Stimulated activated CD4-positive, alpha-beta T cell treated with anti-CD3 and anti-CD28 coated beads, TNF-alpha, amount 100 ng/mL, for 24 hours (primary cell): ENCODE measurements at places on chromosomes 1 and 21.

GRCh38 chr21:35319684-35320283 lies 270.7 kb upstream of the RUNX1 start:
- DNase-seq: no peak

- DNase-seq: no peak
Observed at GRCh38 chr1:154714638-154715037, 106.7 kb upstream of the ADAR start.

GRCh38 chr1:154442006-154442740 lies 37.0 kb downstream of the IL6R start:
- DNase-seq: no peak

GRCh38 chr1:1852619-1853414 lies 38.1 kb downstream of the GNB1 start:
- no peak for DNase-seq

GRCh38 chr1:239428120-239428710 lies 41.8 kb downstream of the CHRM3 start:
- no peak for DNase-seq

DNA sequence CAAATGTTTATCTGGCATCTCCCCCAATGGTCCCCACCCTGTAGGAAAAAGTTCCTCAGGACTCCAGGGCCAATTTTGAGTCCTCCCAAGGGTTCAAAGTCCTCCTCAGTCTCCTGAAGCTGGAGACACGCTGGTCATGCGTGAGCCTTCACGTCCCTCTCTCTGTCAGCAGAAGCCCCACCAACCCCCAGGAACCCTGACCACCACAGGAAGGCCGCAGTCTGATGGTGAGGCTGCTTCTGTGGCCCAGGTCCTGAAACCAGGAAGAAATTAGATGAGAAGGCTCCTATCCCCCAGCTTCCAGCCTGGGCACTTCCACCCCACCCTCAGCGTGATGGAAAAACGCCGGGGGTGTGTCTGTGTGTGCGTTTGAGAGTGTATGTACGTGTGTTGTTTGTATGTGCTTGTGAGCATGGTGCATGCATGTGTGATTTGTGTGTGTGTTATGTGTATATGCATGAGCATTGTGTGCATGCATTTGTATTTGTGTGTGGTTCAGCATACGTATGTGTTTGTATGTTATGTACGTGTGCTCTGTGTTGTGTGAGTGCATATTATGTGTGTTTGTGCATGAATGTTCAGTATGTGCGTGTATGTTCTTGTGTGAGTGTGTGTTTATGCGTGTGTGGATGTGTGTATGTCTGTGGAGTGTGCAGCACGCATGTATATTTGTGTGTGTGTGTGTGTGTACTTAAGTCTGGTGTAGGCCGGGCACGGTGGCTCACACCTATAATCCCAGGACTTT lies 92.5 kb downstream of the SIK1 start:
- no peak for DNase-seq

- DNase-seq: no peak
Observed at GRCh38 chr1:168472223-168472622, 71.6 kb downstream of the XCL2 start.

DNA sequence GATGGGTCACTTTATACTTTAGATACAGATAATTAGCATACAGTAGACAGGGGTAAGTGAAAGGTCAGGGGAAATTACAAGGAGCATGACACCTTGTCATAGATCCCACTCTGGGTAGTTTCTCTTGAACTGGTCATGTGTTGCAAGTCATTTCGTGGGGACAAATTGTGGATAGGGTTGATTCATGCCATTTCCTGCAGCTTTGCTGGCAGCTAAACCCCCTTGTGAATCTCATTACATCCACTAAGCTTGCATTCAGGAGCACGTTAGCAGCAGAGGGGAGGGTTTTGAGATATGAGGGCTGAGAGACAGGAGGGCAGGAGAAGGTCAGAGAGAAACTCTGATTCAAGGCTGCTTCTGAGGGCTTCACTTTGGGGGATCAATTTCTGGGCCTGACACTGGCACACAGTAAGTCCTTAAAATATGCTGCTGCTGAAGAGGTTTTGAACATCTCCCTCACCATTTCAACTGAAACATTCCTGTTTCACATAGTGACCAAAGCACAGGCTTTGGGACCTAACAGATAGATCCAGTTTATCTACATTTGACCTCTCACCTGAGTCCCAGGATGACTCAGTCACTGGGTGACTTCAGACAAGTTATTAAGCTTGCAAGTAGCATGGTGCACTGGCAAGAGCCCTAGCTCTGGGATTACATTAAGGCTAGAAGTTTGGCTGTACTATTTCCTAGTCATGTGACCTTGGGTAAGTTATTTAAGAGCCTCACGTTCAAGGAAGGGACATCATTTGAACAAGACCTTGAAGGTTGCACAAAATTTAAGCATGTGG lies 206.0 kb upstream of the USP24 start:
- no peak for DNase-seq

DNA sequence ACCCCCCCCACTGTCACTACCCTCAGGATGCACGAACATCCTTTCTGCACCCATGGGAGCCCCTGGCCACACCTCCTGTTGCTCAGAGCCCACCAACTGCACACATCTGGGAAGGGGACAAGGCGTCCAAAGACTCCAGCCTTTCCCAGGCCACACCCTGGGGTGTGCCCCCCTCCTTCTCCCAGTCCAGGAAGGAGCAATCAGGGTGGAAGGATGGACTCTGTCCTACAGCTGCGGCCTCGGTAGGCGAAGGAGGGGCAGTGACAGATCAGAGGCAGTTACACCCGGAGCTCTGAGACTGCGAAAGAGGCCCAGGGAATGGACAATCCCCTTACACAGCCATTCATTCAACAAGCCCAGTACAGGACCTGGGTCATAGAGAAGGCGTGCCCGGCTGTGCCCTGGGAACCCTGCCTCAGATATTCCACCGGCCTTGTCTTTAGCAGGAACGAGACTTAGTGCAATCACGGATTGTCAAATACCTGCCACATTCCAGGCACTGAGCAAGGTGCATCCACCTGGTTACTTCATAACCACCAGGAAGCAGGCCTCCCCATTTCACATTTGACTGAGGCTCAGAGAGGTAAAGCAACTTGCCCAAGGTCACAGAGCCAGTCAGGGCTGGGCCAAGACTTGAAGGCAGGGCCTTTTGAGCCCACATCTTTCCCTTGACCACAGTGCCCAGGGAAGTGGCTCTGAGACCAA lies 9.4 kb downstream of the HSPG2 start:
- no peak for DNase-seq

- no peak for DNase-seq
Observed at GRCh38 chr1:247367786-247368422, 36.2 kb upstream of the ZNF496 start.

- DNase-seq: no peak
Observed at GRCh38 chr1:67627906-67628305, 57.1 kb upstream of the GADD45A start.

DNA sequence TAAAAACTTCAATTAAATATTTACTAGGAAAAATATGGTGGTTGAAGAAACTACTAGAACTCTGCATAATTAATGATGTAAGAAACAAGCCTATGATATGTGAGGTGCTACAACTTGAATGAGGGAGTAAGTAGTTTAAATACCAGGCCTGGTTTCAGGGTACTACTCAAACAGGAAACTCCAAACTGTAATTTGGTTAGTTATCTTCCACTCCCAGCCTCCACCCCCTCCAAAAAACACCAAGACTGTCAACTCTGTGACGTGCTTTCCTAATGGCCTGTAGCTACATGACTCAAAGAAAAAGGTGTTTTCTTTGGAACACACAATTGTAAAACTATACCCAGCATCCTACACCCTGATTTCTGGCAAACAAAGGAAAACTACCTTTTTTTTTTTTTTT lies 55.9 kb upstream of the RCC1 start:
- DNase-seq: no peak

DNA sequence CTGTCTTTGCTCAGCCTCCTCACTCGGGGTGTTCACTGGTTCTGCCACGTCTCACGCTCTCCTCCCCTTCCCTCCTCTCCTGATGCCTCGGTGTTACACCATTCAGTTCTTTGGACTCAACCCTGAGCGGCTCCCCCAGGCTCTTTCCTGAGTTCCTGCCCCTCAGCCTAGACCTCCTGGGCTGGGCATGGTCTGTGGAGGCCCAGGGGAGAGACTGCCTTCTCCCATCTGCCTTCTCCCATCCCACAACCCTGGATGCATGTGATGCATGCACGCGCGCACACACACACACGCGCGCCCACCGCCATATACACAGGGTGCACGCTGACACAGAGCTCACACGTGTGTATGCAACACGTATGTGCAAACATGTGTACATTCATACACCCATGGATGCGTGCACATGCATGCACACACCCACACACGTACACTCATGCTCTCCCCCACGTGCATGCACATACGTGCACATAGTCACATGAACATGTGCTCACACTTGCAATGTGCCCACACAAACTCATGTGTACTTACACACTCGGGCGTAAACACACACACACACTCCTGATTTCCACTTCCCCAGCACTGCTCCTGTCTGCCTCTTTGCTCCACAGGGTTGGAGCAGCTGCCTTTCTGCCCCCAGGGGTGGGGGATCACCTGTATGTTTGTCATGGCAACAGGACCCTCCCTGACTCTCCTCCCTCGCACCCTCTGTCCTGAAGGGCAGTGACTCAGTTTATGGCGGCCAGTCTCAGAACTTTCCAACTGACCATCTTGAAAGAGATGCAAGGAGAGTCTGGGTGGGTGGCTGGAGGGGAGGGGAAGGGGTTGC lies 59.0 kb downstream of the HUNK start:
- no peak for DNase-seq

- DNase-seq: no peak
Observed at GRCh38 chr21:34190576-34191321, 117.4 kb downstream of the MRPS6 start.

GRCh38 chr1:18114726-18115410 lies 7.3 kb downstream of the IGSF21 start:
- DNase-seq: no peak

DNA sequence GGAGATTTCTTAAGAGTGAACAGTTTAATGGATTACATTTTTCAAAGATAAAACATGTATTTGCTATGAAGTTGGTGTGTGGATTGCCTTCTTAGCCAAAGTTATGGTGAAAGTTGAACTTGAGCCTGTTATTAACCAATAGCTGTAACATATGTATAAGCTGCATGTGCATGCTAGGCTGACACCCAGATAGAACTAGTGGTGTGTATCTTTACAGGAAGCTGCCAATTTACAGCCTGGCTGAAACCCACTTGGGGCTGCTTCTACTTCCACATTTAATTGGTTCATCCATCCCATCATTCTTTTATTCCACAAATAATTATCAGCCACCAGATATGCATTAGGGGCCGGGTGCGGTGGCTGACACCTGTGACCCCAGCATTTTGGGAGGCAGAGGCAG lies 3.3 kb downstream of the PLA2G5 start:
- no peak for DNase-seq

GRCh38 chr1:186066411-186066810 lies 308.6 kb downstream of the TPR start:
- DNase-seq: no peak

- DNase-seq: no peak
Observed at GRCh38 chr1:38194472-38194871, 147.9 kb upstream of the POU3F1 start.

GRCh38 chr1:59568158-59568935 lies 246.4 kb upstream of the HOOK1 start:
- no peak for DNase-seq

GRCh38 chr21:43207868-43208267 lies 39.1 kb downstream of the CRYAA start:
- no peak for DNase-seq

- DNase-seq: no peak
Observed at GRCh38 chr1:93155335-93155734, 24.9 kb downstream of the TMED5 start.

- DNase-seq: no peak
Observed at GRCh38 chr1:167720965-167721616, 691 bp upstream of the MPZL1 start.

GRCh38 chr1:34776911-34777310 lies 4.1 kb upstream of the GJB3 start:
- no peak for DNase-seq

- no peak for DNase-seq
Observed at GRCh38 chr1:52631759-52632331, 1.1 kb upstream of the SHISAL2A start.

DNA sequence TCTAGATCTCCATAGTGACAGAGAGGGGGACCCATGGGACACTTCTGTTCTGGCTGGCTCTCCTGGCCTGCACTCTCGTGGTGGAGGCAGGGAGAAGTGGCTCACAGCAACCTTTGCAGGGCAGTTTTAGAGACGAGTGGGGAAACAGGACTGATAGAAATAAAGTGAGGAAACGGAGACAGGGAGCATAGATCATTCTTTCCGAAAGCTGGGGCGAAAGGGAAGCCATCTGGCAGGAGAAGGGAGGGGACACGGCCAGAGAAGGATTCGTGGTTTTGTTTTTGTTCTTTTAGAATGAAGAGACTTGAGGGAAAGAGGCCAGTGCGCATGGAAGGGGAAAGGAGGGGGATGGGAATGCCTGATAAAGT lies 3.5 kb downstream of the TIE1 start:
- DNase-seq: no peak

DNA sequence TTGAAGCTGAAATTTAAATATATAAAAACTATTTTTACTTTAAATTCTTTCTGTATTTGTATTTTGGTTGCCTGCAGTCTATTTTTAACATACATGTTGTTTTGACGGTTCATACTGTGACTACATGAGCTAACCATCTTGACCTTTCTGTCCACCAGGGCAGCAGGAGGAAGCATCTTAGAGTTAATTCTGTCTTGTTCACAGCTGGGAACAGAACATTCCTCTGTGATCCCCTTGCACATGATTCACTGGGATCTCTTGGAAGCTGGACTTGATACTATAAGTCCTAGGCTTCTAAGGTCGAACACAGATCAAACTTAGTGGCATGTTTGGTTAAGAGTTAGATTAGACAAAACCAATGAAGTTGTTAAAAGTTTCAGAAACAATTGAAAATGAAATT lies 99.7 kb downstream of the NFIA start:
- DNase-seq: no peak

- DNase-seq: no peak
Observed at GRCh38 chr1:116494353-116494692, 76.5 kb downstream of the CD58 start.

- no peak for DNase-seq
Observed at GRCh38 chr1:22370190-22370498, 81.5 kb upstream of the ZBTB40 start.

DNA sequence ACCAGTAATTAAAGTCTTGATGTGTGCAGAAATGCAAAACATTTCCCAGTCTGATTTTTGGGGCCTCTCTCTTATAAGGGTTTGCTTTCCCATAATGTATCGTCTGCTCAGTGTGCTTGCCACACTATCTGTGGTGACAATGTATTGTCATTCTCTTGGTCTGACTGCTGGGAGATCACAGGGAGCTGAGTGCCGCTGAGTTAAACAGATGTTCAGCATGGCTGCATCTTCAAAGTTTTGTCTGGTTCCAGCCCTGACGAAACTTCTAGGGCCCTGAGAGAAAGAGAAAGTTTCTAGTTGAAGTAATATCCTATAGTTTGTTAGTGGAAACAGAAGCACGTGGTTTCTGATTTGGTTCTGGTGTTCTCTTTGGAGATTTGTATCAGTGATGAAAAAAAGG lies 42.6 kb downstream of the DNM3 start:
- no peak for DNase-seq

GRCh38 chr1:32744071-32744425 lies 41.5 kb upstream of the SYNC start:
- DNase-seq: no peak
